ENCODE measurements at places on chromosomes 2 and 18.

DNA sequence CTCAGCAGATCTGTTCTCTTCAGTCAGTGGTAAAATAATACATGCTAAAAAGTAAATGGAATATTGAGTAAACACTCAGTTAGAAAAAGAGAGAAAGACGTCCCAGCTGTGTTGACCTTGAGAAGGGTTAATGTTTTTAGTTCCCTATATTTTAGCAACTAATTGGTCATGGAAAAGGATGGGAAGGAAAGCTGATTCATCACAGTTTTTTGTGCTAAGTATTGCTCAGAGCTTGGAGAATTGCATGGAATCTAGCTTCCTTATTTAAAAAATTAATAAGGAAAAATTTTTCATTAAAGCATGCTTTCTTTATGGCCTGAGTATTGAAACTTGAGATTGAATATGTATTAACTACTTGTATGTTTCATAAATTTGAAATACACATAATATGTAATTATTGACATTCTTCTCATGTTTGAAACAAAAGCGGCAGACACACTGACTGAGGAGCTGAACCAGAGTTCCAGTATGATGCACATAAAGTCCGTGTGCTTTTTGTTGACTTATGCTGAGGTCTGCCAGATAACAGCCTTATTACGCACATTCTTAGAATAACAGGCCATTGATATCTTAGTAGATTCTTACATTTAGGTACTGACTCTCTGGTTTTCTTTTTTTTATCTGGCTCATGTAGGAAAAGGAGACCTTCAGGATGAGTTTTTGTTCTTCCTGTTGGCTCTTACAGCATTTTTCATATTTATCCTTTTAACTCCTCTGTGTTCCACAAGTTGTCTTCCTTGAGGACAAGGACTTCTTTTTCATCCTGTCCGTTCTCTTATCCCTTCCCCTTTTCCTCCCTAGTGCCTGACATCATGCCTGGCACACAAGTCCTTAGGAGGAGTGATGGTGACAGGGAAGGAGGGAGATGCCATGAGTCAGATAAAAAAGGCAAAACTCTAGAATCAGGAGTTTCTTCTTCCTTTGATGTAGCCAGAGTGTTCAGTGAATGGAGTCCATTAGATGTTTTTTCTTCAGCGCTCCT, 194.1 kb downstream of the PTPRM start:
- no peak overlapping the region for H3K27ac ChIP-seq
- H3K4me1 ChIP-seq, result peaks cover 8% of the 10 kb centered on the region
- H3K36me3 ChIP-seq, result no peaks in the 10 kb centered on the region
- H3K4me3 ChIP-seq, result no peak overlapping the region
- no peak for DNase-seq

DNA sequence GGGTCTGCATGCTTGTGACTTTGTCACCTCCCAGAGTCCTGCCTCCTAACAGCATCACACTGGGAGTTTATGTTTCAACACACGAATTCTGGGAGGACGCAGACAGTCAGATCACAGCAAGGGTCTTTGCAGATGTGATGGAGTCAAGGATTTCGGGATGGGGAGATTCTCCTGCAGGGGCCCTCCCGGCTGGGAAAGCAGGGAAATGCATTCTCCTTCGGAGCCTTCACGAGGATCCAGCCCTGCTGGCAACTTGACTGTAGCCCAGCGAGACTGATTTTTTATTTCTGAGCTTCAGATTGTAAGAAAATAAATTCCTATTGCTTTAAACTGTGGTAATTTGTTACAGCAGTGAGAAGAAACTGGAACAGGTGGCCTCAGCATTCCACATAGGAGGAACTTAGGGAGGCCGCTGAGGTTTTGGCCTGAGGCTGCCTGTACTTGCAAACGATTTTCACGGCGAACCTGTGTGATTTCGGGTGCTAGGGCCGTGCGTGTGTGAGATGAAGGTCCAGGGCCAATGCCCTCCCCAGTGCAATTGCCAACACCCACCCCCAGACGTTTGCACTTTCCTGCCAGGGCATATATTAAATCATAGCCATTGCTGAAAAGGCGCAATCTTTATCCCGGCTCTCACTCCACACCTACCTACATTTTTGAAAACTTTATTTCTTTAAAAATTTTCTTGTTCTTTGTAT, 79.8 kb downstream of the ASB1 start:
- H3K4me1 ChIP-seq, result no peaks in the 10 kb centered on the region
- no peak overlapping the region for H3K27ac ChIP-seq
- no peak for DNase-seq
- H3K36me3 ChIP-seq, result no peaks in the 10 kb centered on the region
- H3K27me3 ChIP-seq, result no peaks in the 10 kb centered on the region

DNA sequence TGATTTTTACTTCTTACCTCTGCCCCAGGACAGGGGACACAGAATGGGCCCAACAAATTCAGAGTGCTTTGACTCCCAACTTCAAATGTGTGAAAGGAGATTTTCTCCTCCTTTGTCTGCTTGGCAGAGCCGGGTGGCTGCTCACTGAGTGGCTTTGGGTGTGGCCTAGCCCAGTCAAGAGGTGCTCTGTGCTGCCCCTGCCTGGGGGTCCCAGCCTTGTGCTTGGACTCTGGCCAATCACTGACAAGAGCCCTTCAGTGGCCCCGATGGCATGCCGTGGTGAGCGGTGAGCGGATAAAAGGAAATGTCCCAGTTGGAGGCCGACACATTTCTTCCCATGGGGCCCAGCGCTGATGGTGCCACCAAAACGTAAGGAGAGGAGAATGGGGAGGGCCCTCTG, 259.2 kb downstream of the CELF4 start:
- H3K27ac ChIP-seq, result no peak overlapping the region
- no peaks in the 10 kb centered on the region for H3K36me3 ChIP-seq
- no peaks in the 10 kb centered on the region for H3K27me3 ChIP-seq
- DNase-seq, result no peak
- H3K4me3 ChIP-seq, result no peak overlapping the region
- no peaks in the 10 kb centered on the region for H3K4me1 ChIP-seq

DNA sequence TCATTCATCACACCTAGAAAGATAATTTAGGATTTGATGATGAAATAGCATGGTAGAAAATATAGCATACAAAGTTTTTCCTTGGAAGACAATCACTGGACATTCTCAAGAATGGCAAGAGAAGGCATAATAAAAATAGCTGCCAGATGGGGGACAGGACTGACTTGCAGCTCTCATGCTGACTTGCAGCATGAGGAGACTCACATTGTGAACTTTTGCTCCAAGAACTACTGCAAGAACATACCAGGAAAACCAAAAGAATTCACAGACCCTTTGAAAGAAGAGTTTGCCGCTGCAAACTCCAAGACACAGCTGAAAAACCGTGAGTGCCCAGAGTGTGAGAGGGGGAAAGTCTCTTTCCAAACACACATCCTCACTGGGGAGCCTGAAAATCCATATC, 47.0 kb downstream of the CRYGD start:
- H3K36me3 ChIP-seq, result no peaks in the 10 kb centered on the region
- no peak overlapping the region for H3K4me3 ChIP-seq
- DNase-seq, result no peak

DNA sequence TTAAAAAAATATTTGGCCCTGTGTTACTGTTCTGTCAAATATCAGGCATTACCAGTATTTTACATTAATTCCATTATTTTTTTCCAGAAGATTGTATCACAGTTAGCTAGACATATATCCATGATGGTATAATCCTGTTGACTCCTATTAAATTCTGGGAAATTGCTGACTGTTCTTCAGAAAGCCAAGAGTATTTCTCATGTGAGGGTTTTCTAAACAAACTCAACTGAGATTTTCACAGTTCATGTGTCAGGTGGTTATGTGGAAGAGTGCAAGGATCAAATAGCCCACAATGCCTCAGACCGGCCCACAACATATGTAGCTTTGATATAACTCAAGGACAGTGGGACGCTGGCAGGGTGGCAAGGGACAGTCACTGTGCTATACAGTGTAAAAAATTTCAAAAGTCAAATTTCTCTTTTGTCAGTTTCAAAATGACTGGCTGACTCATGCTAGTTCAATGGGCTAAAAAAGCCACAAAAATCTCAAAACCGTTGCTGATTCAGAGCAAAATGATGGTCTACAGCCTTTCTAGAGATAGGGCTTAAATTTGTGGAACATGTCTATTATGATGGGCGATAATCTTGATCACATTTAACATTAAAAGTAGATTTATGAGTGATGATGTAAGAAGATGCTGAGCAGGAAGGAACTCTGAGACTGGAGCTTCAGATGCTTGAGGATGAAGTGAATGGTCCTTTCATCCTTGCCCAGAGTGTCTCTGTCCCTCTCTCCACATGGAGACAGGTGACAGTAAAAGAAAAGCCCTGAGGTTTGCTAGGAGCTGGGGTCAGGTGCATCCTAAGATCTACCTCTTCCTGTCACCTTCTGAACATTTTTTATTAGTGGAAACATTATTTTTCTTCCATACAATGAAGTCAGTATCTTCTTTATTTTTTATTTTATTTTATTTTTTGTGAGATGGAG, 175.8 kb upstream of the PIEZO2 start:
- H3K27ac ChIP-seq, result no peak overlapping the region
- no peak for DNase-seq
- H3K27me3 ChIP-seq, result no peaks in the 10 kb centered on the region

GRCh38 chr18:69022426-69022825, 224.5 kb downstream of the CCDC102B start:
- DNase-seq, result no peak
- H3K4me3 ChIP-seq, result no peak overlapping the region
- no peaks in the 10 kb centered on the region for H3K27me3 ChIP-seq
- no peaks in the 10 kb centered on the region for H3K36me3 ChIP-seq
- no peaks in the 10 kb centered on the region for H3K4me1 ChIP-seq

DNA sequence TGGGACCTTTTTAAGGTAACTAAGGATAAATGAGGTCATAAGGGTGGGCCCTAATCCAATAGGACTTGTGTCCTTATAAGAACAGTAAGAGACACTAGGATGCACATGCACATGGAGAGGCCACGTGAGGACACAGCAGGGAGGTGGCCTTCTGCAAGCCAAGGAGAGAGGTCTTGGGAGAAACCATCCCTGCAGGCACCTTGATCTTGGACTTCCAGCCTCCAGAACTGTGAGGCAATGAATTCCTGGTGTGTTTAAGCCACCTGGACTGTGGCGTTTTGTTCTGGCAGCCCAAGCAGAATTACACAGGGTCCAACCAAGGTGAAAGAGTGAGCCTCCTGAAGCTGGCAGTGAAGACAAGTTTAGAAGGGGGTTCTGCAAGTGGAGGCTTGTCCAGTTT, 89.6 kb upstream of the IL1R2 start:
- H3K27me3 ChIP-seq, result no peaks in the 10 kb centered on the region
- no peak overlapping the region for H3K4me3 ChIP-seq
- H3K36me3 ChIP-seq, result no peaks in the 10 kb centered on the region
- no peaks in the 10 kb centered on the region for H3K4me1 ChIP-seq
- DNase-seq, result no peak

DNA sequence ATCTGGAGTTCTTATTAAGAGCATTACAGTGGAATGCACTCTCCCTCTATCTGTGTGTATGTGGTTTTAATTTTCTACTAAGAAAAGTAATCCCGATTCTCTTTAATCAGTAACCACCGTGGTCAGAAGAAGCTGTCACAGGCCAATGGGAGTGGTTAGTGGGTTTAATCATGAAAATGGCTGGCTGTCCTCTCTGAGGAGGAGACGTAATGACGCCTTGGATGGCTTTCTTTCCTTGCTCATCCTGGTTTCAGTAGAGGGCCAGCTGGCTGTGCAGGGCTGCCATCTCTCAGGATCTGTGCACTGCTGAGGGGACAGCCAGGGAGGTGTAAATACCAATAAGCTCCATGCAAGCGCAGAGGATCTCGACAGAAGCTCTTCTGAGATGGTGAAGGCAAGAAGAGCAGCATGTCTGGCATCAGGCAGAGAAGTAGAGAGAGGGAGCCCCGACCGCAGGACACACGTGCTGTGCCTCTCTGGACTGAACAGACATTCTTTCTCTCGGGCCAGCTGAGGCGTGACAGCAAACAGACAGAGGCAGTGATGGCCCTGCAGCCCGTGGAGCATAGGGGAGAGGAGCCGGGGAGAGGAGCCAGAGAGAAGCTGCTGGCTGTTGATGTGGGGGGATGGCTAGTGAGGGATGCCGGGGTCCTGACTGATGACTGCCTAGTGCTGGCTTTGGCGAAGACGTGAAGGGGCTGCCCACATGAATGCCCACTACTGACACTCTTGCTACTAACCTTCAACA, 65.1 kb upstream of the DAPL1 start:
- no peak overlapping the region for H3K27ac ChIP-seq
- H3K36me3 ChIP-seq, result no peaks in the 10 kb centered on the region
- DNase-seq, result peak; percentile 58
- peak overlapping the region; percentile 22 for H3K4me3 ChIP-seq
- no peaks in the 10 kb centered on the region for H3K27me3 ChIP-seq

DNA sequence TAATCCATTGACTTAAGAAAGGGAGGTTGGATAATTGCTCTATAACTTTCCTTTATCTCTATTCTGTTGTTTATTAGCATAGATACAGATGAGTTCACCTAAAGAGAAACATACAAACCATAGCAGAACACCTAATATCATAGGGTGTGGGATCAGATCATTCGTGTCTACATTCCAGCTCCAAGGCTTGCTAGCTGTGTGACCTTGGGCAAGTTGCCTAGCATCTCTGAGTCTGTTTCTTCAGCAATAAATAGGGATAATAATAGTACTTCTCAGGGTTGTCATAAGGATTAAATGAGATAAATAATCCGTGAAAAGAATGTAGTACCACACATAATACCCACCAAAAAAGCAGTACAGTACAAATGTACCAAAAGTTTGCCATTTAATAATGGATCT, 126.2 kb downstream of the PLB1 start:
- no peaks in the 10 kb centered on the region for H3K27me3 ChIP-seq
- no peak overlapping the region for H3K4me3 ChIP-seq
- DNase-seq, result no peak
- H3K27ac ChIP-seq, result peak overlapping the region; percentile 87

DNA sequence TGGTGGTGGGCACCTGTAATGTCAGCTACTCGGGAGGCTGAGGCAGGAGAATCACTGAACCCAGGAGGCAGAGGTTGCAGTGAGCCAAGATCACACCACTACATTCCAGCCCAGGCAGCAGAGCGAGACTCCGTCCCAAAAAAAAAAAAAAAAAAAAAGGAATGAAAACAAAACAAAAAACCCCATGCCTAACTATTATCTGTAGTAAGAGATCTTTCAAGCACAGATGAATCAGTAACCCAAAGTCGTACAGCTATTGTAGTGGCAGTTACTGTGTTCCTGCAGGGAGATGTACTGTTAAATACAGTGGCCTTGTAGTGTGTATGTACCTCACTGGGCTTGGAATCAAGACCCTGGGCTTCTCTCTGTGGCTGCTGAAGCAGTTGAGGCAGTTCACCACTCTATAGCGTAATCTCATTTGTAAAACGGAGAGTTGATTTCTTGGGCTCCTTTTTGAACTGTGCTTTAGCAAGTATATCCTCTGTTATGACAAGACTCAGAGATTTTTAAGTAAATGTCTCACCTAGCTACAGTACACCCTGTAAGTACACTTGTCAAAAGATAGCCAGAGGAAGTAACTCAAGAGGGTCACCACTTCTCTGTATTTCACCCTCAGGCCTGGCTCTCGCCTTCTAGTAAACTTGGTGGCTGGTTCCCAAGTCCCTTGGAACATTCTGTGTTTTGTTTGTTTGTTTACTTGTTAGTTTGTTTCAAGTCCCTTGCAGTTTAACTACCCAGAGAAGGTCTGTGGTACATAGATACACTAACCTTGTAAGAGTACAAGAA, 109.6 kb upstream of the FOSL2 start:
- H3K27ac ChIP-seq, result peak overlapping the region; percentile 5
- H3K27me3 ChIP-seq, result no peaks in the 10 kb centered on the region
- no peak overlapping the region for H3K4me3 ChIP-seq
- peaks cover 12% of the 10 kb centered on the region for H3K4me1 ChIP-seq
- no peaks in the 10 kb centered on the region for H3K36me3 ChIP-seq

Measured in kidney (tissue), 22 donors.